ENCODE measurements at places on chromosomes 3 and 15. TPM values are rescaled to one million over a fixed set of nuclear protein-coding genes. Genes with fewer than 3 reads are reported as not detected.

RTP4 gene
- total RNA-seq, result 1.2 TPM

INKA1 gene
- total RNA-seq, result 2.7 TPM

TNIK gene
- total RNA-seq, result 68.6 TPM

MYRIP gene
- total RNA-seq, result 0.07 TPM

GATA2 gene
- 0.58 TPM for total RNA-seq

FHIT gene
- total RNA-seq, result 6.7 TPM

GAP43 gene
- 17.4 TPM for total RNA-seq

DZIP1L gene
- total RNA-seq, result 19.8 TPM

CPOX gene
- total RNA-seq, result 23.7 TPM

ILDR1 gene
- total RNA-seq, result not detected

CX3CR1 gene
- 0.32 TPM for total RNA-seq

SLC22A13 gene
- 0.72 TPM for total RNA-seq

SLC28A1 gene
- total RNA-seq, result not detected

TMCO5A gene
- not detected for total RNA-seq

PP2D1 gene
- not detected for total RNA-seq

KCNMB3 gene
- total RNA-seq, result 1.7 TPM

GALNT15 gene
- 0.95 TPM for total RNA-seq

FAM43A gene
- 6.0 TPM for total RNA-seq

MRPL3 gene
- total RNA-seq, result 76.1 TPM

TNFAIP8L3 gene
- 1.1 TPM for total RNA-seq

TMEM40 gene
- 2.0 TPM for total RNA-seq

RYR3 gene
- total RNA-seq, result 1.5 TPM

SLC6A6 gene
- total RNA-seq, result 24.2 TPM

ITIH4 gene
- total RNA-seq, result 2.8 TPM

ZNF385D gene
- 7.8 TPM for total RNA-seq

ATP13A5 gene
- total RNA-seq, result not detected

SECISBP2L gene
- 52.5 TPM for total RNA-seq

UTS2B gene
- 0.75 TPM for total RNA-seq

SRGAP3 gene
- 5.4 TPM for total RNA-seq

FBXW12 gene
- total RNA-seq, result not detected

IGSF11 gene
- 0.22 TPM for total RNA-seq

KNG1 gene
- total RNA-seq, result not detected

CHL1 gene
- not detected for total RNA-seq

SLC12A1 gene
- not detected for total RNA-seq

TGM5 gene
- 0.16 TPM for total RNA-seq

IFT80 gene
- total RNA-seq, result 25.2 TPM

SMCO1 gene
- not detected for total RNA-seq
